ENCODE measurements at places on chromosomes 2 and 18.

GRCh38 chr2:219335373-219335786 is 2.8 kb upstream of the RESP18 start:
- DNase-seq: no peak

DNA sequence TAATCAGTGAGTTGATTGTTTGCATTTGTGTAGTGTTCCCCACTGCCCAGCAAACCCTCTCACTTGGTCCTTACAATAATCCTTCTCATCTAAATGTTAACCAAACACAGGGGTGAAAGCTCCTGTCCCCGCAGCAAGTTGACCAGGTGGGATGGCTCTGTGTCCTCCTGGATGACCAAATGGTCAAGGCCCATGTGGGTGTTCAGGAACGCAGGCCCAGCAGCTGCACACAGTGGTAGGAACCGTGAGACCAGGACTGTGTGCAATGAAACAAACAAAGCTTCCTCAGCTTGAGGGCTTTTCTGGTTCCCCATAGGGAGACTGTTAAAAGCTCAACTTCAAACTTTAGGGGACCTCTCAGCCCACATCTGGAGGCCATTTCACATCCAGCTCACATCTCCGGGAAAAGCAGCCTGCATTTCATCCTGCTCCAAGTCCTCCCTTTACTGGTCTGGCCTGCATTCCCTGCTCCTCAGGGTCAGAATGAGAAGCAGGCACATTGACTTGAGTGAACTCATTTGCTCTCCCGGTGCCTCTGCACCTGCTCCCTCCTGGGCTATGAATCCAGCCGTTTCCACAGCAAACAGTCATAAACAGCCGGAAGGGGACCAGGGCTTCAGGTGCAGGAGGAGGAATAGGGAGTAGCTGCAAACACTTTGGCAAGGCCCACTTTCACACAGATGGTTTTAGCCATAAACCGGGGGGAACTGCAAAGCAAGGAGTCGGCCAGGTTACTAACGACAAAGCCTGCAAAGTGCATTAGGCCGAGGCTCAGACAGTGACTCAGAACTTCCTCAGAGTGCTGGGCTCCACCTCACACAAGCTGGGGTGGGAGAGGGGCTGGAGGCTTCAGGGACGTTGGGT is 144.7 kb downstream of the CAPN13 start:
- DNase-seq: no peak

DNA sequence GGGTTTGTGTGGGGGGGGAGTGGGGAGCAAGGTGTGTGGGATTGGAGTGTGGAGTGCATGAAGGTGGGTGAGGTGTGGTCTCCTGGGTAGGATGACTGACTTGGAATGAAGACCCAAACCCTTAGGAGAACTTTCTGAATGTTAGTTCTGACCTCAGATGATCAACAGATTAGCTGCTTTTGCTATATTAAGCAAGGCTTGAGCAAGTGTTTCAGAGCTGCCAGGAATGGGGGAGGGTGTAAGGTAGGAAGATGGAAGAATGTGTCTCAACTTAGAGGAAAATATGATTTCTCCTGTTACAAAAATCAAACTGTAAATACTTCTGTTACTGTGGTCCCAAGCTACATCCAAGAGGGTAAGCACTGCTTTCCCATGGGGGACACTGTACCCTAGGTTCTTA is 273.6 kb downstream of the TGIF1 start:
- no peak for DNase-seq

GRCh38 chr2:145020139-145020538 is 500.2 kb upstream of the ZEB2 start:
- no peak for DNase-seq

DNA sequence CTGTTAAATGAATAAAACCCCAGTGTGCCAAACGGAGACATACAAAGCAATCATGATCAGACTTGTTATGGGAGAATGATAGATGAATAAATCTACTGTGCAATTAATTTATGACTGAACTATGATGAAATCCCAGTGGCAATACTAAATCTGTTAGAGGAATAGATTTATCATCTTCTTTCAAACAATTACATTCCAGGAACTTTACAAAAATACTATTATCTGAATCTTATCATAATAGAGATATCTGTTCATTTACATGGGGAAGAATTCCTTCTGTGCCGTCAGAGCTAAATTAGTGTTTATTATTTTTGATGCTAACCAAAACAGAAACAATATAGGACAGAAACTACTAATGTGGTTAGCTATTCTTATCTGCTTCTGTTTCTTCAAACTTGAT is 208.5 kb downstream of the CAMKMT start:
- no peak for DNase-seq

DNA sequence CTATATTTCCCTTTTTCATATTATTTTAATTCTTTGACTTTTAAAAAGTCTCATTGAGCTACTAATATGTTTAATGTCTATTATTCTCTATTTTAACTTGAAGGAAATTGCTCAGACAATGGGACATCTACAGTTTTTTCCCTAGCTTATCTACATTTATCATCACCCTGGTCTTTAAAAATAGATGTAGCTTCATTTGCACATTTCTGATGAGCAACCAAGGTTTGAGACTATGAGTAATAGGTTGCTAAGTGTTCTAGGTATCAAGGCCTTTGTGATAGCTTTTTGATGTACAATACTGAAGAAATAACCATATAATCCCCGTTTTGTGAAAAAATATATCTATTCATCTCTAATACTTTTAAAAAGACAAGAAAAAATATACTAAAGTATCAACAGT is 47.0 kb downstream of the STAT4 start:
- no peak for DNase-seq

GRCh38 chr2:119748135-119748534 is 11.6 kb upstream of the PTPN4 start:
- DNase-seq: no peak

GRCh38 chr18:74957588-74958224 is 251.2 kb downstream of the PTGR3 start:
- peak; percentile 22 for DNase-seq

DNA sequence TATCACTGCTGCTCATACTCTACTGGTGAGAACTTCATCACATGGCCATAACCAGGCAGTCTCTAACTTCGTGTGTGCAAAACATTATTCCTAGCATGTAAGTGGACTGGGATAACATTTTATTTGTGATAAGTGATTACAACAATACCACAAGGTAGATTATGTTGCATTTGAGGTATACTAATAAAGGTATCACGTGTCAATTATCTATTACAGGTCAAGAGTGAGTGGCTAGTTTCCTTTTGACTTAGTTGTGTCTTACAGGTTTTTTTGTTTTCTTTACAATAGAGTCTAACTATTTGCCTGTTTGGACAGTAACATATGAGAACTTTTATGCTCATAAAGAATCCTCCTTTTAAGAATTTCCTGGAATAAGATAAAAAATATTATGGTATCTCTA is 67.2 kb upstream of the DSC1 start:
- DNase-seq: no peak

- DNase-seq: no peak
These were observed 113.0 kb downstream of the DYSF start for GRCh38 chr2:71566372-71566771.

DNA sequence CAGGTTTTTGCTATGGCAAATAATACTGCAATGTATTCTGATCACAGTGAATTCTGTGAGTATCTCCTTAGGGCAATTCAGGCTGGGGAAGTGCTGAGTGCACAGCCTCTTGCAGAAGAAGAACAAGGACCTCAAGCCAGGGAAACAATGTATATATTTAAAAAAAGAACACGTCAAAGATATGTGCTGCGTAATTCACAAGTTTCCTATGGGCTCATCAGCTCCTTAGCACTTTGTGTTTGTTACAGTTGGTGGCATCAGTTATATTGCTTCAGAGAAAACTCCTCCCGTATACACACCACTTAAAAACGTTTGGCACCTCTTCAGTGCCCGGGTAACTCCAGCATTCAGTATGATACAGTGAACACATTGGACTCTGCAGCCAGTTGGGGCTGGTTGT is 16.5 kb upstream of the MARCO start:
- no peak for DNase-seq

DNA sequence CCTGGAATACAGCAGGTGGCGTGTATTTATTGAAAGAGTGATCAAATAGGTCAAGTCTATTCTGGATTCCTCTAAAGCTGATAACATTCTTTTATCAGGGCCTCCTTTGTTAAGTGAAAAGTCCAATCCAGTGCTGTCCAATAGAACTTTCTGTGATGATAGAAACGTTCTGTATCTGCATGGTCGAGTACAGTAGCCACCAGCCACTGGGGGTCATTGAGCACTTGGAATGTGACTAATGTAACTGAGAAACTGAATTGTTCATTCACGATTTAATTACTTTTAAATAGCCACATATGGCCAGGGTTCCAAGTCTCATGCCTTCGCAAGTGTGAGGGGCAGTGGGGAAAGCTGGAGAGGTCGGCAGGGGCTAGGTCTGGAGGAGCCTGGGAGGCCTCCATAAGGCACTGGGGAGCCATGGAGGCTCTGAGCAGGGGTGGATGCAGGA is 20.5 kb downstream of the SH2D6 start:
- DNase-seq: no peak

- DNase-seq: peak; percentile 92
These were observed 182.6 kb upstream of the HAAO start for GRCh38 chr2:42974721-42975717.

DNA sequence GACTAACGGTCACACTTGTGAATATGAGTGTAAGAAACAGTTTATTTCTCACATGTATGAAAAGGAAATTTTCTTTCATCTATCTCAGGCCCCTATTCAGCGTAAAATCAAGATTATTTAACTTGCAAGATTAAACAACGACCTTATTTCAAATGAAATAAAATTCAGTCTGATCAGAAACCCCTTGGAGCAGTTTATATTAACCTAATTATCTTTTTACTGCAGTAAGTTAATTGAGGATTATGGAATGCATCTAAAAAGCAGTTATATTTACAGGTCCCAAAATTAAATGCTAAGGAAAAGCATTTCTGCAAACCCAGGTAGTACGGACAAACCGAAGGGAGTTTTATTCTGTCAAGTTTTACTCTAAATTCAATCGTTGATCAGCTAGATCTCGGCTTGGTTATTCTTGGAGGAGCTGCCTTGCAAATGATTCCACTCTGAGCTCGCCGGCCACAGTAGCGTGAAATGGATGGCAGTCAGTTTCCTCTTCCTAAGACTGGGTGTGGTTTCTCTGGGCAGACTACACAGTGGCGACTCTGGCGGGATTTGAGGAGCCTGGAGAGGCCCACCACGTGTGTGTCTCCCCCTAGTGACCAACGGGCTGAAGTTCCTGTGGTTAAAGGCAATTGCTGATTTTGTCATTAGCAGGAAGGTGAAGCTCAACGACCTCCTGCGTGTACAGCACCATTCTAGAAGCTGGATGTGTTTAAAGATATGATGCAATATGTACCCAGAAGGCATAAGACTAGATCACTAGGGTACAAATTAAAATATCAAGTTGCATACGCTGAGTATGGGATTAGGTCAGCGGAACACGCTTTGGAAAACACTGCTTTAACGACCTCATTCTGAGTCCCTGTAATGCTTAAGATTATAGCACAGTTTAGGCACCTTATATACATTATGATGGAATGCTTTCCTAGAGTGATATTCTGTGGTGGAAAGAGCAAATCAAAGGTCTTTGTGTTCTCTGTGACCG is 36.4 kb downstream of the PRKRA start:
- DNase-seq: peak; percentile 93

- DNase-seq: no peak
These were observed 22.5 kb upstream of the CDKL4 start for GRCh38 chr2:39266139-39266805.

DNA sequence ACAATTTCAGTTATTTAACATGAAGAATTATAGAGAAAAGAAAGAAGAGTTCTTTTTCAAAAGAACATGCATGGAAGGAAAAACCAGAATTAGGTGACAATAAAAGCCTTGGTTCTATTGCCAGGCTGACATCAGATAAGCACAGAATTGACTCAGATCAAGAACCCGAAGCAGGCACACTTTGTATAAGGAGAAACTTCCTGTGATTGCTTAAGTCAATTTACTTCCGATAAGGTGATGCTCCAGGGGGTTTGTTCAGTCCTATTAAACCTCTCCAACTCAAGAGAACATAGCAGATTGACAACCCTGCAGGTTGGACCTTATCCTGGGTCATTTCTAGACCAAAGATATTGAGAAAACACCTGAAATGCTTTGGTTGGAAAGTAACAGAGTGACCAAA is 31.4 kb downstream of the GAREM1 start:
- no peak for DNase-seq

DNA sequence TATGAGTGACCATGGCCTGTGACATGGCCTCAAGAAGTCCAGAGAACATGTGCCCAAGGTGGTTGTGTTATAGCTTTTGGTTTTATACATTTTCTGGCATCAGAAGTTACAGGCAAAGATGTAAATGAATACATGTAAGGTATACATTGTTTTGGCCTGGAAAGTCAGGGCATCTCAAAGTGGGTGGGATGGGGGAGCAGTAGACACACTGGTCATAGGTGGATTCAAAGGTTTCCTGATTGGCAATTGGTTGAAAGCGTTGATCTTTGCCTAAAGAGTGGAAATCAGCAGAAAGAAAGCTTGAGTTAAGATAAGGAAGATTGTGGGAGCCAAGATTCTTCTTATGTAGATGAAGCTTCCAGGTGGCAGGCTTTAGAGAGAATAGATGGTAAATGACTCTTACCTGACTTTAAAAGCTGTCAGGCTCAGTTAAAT is 62.1 kb upstream of the DYNAP start:
- DNase-seq: no peak

DNA sequence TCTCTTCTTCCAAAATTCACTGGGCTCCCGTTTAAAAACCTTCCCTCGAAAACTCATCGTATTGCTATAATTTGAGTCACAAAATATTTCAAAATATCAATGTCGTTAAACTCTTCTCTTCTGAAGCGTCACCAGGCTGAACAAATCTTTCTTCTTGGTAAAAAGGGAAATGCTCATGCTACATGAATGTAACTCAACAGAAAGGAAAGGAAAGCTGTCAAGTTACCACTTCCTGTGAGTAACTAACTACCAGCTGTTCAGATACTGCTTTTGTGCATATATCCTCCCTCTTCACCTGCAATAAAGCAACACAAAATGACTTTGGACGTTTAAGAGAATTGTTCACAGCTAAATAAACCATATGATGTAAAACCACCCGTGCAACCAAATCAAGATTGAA is 95.4 kb downstream of the DOCK10 start:
- no peak for DNase-seq

DNA sequence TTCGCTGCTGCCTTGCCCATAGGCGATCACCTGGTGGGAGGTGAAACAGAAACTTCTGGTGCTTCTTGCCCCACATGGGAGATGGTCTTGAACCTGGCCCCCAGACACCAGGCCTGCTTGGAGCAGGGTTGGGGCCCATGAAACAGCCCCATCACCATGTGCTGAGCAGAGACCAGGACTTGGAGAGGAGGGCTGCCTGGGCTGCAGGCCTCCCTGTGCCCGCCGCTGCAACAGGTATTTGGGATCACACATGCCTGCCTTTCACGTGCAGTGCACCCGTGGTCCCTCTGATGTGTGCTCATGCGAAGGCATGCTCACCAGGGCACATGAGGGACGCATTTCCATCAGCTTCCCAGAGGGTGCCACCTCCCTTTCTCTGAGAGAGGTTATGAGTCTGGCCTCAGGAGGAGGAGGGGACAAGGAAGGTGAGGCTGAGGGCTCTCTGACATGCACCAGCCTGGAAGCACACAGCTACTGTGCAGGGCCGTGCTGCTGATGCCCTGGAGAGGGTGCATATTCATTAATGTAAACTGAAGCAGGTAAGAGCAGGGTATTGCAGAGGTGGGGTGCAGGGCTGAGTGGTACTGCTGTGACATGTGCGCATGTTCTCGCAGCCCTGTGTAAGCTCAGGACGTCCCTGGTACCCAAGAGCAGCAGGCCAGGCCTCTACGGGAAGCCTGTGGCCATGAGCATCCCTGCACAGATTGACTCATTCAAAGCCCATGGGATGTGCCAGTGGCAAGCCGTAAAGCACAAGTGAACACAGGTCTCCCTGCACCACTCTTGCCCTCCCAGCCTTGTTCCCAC is 4.2 kb upstream of the OXER1 start:
- no peak for DNase-seq

GRCh38 chr2:240322231-240322955 is 113.1 kb upstream of the GPC1 start:
- DNase-seq: peak; percentile 32

Measured in lung (tissue), 17 donors.